ENCODE measurements at places on chromosomes 11 and 22.
A peak's percentile ranks its signal among the peaks of the same experiment; 100 is the strongest.

- DNase-seq = no peak
Observed at GRCh38 chr11:78337554-78337924, 80.1 kb downstream of the GAB2 start.

- DNase-seq = peak; percentile 12
Observed at GRCh38 chr11:113091481-113091780, 130.2 kb downstream of the NCAM1 start.

- DNase-seq = no peak
Observed at GRCh38 chr11:128784059-128784804, 82.9 kb downstream of the KCNJ1 start.

GRCh38 chr11:46917762-46918082 lies 628 bp downstream of the LRP4 start:
- DNase-seq = no peak

- no peak for DNase-seq
Observed at GRCh38 chr11:100561323-100561722, 125.8 kb upstream of the ARHGAP42 start.
